CD4-positive, alpha-beta T cell treated with Interleukin-21 for 1 hour (primary cell): ENCODE measurements at places on chromosomes 1 and 21.

- DNase-seq = no peak
Observed at GRCh38 chr1:179146911-179147310, 65.0 kb downstream of the TOR3A start.

- DNase-seq = no peak
Observed at GRCh38 chr1:223709598-223709997, 2.7 kb upstream of the CAPN2 start.

- no peak for DNase-seq
Observed at GRCh38 chr1:48069662-48070395, 72.6 kb upstream of the TRABD2B start.

DNA sequence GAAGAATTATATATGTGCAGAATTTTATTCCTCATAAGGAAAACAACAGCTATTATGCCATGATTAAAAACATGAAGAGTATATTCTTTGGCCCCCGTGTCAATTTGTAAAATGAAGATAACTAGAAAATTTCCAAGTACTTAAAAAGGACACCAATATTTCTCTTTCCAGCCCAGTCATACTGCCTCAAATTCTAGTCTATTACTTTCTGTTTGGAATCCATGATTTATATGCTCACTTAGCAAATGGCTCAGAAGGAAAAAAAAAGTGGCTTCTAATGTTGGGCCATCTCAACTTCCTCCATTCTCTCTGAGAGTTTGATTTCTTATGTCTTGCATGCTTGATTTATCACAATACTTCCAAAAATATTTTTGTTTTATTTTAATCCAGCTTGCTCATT is 1431.1 kb downstream of the AMY1C start:
- no peak for DNase-seq

- no peak for DNase-seq
Observed at GRCh38 chr1:205232945-205233397, 5.2 kb downstream of the TMCC2 start.
